Left lung (tissue), 14 donors: ENCODE measurements at places on chromosomes 12 and 14. TPM values are rescaled to one million over a fixed set of nuclear protein-coding genes. Genes with fewer than 3 reads are reported as not detected.
A peak's percentile ranks its signal among the peaks of the same experiment; 100 is the strongest.

The FOXN4 gene
- 1.3 TPM for polyA plus RNA-seq

The PIK3C2G gene
- polyA plus RNA-seq = 24.4 TPM

- no peak for DNase-seq
Observed at GRCh38 chr12:89686311-89686710, 22.3 kb downstream of the ATP2B1 start.

DNA sequence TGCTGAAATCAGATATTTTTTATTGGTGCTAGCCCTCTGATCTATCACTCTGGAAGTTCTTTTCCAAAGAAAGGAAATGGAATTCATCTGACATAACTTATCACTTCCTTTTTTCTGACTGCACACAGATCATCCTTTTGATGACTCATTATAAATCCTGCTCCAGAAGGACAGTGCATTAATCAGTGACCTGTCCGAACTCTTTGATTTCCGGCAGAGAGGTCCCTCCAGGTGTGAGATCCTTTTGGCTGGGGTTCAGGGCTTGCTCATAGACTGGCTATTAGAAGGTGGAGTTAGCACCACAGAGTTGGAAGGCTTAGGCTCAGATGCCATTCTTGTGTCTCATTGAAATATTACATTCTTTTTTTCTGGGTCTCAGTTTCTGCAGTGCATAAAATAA, 328.2 kb downstream of the ZFP36L1 start:
- DNase-seq = no peak

GRCh38 chr14:98791661-98792060, 480.3 kb downstream of the BCL11B start:
- no peak for DNase-seq

The POTEG gene
- not detected for polyA plus RNA-seq

DNA sequence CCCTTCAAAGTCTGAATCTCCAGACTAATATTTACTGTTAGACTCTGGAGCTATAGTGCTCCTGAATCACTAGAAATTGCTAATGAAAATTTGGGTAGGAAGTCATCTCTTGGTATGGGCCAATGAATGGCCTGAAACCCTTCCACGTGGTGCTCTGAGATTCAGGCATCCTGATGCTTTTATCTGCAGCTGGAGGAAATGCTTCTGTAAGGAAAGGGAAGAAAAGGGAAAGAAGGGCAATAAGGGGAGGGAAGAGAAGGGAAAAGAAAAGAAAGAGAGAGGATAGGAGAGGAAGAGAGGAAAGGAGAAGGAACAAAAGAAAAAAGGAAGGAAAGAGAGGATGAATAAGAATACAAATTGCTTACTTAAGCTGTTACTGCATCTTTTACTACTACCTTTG, 182.3 kb downstream of the GRIP1 start:
- no peak for DNase-seq

DNA sequence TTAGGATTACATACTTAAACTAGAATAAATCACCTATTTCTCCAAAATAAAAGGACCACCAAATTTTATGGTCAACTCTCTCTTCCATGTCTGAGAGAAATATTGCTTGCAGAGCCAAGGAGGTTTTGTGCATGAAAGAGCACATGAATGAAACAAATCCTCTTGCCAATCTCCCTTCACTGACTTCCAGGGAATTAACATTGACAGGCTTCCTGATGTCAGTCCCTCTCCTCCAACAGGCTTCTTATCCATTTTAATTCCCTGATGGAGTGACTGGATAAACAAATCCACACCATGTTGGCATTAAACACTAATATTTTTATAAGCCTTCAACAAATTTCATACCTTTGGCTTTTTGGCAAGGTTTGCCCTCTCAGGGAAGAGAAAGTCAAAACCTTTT, 45.3 kb upstream of the CNTN1 start:
- DNase-seq = no peak

- DNase-seq = no peak
Observed at GRCh38 chr12:85076688-85077430, 40.7 kb downstream of the LRRIQ1 start.

GRCh38 chr12:28145216-28145615, 45.0 kb upstream of the CCDC91 start:
- DNase-seq = no peak

DNA sequence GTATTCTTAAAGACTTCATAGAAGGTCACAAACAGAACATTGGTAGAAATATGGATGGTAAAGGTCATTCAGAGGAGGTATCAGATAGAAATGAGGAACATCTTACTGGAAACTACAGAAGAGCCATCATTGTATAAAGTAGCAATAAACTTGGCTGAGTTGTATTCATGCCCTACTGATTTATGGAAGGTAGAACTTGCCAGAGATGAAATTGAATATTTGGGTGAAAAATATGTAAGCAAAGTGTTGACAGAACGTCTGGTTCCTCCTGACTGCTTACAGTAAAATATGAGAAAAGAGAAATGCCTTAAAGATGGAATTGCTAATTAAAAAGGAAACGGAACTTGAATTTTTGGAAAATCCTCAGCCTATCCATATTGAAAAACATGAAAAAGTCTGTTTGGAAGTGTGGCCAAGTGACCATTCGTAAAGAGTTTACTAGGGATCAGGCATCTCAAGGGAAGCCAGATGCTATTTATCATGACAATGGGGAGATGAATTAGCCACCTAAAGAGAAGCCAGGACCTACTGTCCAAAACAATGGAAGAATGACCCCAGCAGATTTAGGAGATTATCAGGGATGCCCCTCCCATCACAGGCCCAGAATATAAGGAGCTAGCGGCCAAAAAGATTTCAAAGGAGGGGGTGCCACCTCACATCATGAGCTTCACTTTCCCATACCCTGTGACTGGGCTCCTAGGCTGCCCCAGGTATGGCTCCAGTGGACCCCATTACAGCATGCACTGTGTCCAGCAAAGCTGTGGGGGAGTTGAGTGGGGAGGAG, 189.3 kb downstream of the ITPR2 start:
- no peak for DNase-seq

DNA sequence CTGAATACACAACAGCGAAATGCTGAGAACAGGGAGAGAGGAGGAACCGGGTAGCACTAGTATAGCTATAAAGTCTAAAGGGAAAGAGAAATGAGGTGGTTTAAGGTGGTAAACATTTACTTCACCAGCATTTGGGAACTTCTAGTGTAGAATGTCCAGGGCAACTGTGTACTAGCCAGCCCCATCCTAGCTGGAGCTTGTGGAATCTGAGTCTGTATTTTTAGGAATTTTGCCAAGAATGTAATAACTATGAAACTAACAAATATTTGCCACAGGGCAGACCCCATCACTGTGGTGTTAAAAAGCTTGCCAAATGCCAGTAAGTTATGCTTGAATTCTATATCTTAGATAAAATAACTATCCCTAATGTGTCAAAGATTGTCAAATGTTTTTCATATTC, 398.9 kb upstream of the MIS18BP1 start:
- DNase-seq = no peak

DNA sequence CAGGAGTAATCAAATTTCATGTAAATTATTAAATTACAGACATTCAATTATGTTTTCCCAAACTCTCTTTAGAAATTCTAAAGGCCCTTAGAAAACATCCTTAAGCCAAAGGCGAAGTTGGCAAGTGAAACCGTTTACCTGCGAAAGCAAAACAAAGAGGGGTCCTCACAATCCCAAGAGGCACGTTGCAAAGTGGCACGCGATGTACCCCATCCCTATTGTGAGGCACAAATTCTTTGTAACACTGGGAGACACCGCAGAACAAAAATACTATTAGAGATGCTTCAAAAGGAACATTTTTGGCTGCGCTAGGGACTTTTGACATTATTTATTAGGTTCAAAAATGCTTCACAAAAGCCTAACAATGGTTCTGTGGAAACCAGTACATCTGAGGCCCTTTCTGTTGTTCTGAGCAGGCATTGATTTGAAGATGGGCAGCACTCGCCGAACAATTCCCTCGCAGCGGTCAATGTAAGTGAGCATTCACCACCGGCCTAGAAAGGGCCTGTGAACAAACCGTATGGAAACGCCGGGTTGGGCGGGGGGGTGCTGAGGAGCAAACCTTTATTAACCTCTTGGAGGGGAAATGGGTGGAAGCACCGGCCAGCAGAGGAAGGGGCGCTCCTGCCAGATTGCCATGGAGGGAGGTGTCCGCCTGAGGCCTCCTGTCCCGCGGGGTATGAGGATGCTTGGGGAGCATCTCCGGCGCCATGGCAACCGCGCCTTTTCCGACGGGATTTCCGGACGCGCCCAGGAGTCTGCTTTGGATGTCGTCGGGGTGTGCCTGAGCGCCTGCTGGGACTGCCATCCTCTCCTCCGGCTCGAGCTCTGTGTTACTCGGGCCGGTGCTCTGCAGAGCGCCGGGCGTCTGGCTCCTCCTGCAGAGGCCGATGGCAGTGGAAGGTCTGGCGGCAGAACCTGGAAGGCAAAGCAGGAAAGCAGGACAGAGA, 193.9 kb downstream of the C12orf42 start:
- peak; percentile 57 for DNase-seq

GRCh38 chr12:48954841-48955501, 2.3 kb downstream of the ARF3 start:
- DNase-seq = no peak

GRCh38 chr14:39212693-39213092, 21.0 kb upstream of the MIA2 start:
- DNase-seq = no peak

- DNase-seq = no peak
Observed at GRCh38 chr12:132173135-132174014, 29.1 kb downstream of the NOC4L start.

The ARHGAP9 gene
- 4.7 TPM for polyA plus RNA-seq

The KIF5A gene
- polyA plus RNA-seq = 5.4 TPM

The RAB35 gene
- 39.9 TPM for polyA plus RNA-seq

DNA sequence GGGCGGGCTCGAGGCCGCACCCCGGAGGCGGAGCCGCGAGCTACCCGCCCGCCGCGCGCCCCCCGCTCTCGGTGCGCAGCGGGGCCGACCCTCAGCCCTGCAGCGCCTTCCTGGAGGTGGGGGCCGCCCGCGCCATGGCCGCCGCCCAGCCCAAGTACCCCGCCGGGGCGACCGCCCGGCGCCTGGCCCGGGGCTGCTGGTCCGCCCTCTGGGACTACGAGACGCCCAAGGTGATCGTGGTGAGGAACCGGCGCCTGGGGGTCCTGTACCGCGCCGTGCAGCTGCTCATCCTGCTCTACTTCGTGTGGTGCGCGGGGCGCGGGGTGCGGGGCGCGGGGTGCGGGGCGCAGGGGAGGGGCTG, at the start of gene P2RX2:
Gene P2RX2, plus strand, starts transcription at position 94 of the 361 bp plus-strand sequence. Its CDS starts 41 bp downstream, at position 135.
- peak; percentile 43 for DNase-seq

The KRT3 gene
- polyA plus RNA-seq = not detected

DNA sequence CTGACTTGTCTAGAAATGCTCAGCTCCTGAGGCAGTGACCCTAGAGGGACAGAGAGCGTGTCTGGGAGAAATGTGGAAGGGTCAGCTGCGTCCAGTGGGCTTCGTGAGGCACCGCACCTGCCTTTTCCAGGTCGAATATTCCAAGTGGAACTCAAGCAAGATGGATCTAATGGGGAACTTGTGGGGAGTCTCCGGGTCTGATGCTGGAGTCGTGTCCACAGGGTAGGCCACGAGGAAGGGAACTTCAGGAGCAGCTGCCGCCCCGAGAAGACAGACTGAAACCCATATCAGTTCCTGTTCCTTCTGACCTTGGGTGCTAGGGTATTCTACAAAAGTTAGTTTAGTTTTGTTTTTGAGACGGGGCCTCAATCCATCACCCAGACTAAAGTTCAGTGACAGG, 67.5 kb downstream of the TNFAIP2 start:
- no peak for DNase-seq

DNA sequence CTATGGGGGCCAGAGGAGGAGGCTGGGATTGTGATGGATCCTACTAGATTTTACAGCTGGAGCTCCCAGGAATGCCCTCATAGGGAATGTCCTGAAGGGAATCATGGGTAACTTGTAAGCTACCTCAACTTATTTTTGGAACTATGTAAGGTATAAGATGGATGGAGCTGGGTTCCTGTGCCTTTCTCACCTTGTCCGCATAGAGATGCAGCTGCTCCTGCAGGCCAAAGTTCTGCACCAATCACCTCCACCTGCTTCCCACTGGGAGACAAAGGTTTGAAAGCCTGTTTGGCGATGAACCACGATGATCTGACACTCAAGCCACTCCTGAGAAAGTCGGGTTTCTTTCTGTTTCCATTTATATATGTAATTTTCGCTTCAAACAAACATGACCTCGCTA, 648 bp upstream of the AKAP5 start:
- DNase-seq = no peak

DNA sequence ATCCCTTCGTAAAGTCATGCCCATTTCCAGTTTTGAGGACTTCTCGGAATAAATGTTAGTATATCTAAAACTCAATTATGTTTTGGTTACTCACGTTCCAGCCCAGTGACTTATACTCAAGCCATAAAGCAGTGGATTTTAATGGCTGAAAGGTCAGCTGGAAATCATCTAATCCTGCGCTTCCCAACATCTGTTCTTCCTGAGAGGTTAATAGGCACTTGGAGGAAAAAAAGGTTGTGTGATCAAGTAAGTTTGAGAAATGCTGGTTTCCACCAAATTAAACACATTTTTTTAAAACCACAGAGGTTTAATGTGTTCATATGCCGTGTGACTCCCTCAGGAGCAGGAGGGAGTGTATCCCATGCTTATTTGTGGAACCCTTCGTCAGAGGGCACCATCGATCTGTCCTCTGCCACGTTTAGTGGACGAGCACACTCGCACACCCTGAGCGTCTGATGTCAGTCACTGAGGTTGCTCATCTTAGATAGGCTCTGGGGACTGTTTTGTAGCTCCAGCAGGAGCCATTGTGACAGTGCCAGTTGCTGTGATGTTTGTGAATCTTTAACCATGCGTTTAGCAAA, 41.4 kb downstream of the FBXL14 start:
- DNase-seq = no peak

- no peak for DNase-seq
Observed at GRCh38 chr12:27922531-27923139, 49.9 kb downstream of the PTHLH start.

The CD9 gene
- polyA plus RNA-seq = 120 TPM

- no peak for DNase-seq
Observed at GRCh38 chr12:120342175-120343038, 14.8 kb upstream of the PLA2G1B start.

The OVCH1 gene
- not detected for polyA plus RNA-seq

The KLRF1 gene
- polyA plus RNA-seq = 1.2 TPM

GRCh38 chr14:38053666-38054065, 154.0 kb upstream of the SSTR1 start:
- no peak for DNase-seq

- no peak for DNase-seq
Observed at GRCh38 chr12:122942637-122943036, 23.6 kb downstream of the ABCB9 start.

DNA sequence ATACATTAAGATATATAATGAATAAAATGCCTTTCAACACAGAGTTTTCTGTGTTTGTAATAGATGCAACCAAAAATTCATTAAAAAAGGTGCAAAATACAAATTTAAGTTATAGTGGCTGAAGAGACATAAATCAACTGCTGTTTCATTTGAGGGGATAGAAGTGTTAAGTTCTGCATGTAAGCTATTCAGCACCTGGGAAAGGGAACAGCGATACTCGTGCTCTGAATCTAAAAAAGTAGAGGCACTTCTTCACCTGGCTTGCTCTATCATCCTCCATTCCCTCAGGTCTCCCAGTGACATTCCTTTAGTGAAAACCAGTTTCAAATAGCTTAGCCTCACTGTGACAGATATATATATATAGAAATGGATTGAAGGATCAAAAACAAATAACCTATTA, 222.6 kb downstream of the ACSS3 start:
- DNase-seq = no peak

The SLC25A47 gene
- not detected for polyA plus RNA-seq

The GXYLT1 gene
- 21.5 TPM for polyA plus RNA-seq
